Fibroblast of the conjunctiva (primary cell): ENCODE measurements at places on chromosomes 6 and 20.

DNA sequence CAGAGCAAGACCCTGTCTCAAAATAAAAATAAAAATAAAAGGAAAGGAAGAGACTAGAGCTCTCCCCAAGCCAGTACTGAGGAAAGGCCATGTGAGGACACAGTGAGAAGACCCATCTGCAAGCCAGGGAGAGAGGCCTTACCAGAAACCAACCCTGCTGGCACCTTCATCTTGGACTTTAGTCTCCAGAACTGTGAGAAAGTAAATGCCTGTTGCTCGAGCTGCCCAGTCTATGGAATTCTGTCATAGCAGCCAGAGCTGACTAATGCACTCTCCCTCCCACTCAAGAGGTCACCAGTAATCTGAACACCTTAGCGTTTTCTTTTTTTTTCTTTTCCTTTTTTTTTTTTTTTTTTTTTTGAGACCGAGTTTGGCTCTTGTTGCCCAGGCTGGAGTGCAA, 7.3 kb upstream of the PRPH2 start:
- no peak for DNase-seq

DNA sequence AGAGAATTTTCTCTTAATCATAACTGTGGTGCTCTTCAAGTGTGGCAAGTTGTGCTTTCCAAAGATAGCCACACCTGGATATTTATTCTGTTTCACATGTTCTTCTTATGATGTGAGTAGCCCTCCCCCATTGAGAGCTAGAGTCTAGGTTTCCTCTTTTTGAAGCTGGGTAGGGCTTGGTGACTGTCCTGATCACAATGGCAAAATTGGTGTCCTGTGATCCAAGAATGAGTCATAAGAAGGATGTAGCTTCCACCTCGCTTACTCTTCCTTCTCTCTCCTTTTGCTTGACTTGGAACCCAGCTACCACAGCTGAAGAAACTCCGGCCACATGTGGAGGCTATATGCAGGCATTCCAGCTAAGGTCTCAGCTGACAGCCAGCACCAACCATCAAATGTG, 7.4 kb upstream of the IGF2R start:
- DNase-seq: no peak

DNA sequence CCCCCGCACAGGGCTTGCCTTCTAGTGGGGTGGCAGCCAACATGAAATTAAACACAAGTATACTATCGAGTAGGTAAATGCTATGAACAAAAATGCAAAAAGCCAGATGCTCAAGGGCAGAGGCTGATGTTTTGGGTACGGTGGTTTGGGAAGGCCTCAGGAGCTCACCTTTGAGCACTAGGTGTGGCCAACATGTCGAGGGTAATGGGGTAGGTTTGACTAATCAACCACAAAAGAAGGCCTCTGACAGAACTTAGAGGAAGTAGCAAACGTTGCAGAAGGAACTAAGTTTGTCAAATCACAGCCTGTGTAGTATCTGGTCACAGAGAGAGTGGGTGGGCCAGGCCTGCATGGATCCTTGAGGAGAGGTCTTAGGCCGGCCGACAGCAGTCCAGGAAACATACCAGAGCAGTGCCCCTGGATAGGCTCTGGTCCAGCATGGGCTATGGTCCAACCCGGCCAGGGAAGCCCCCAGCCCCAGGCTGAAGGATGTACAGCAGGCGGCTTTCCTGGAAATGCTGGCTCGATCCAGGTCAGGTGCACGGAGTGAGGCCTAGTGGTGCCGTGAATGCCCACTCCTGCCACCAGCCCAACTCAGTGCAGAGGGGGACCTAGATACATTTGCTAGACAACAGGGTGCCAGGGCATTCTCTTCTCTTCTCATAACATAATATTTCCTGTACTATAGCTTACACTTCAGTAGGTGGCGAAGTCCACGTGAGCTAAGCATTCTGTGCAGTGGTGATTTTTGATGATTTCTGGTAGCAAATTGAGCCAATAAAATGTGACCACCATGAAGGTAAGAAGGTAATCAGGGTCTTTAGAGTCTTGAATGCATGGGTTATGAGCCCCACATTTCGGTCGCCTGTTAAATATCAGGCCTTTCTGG, 56.3 kb upstream of the CD93 start:
- no peak for DNase-seq

DNA sequence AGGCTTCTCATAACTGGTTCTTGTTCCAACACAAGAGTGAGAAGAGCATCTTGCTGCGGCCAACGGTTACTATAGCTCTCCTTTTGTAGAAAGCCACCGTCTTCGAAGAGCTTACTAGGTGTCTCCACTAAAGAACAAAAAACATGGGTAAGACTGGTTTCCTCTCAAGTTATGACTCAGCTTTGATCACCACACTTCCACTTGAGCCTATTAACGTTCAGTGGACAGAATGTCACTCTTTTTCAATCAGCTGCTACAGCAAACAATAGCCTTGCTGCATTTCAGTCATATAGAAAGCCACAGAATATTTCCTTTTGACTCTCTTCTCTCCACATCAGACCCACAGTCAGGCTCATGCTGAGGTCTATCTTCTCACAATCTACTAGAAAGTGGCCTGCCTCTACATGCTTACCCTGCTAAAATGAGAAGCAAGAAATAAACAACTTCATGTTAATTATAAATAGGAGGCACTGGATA, 243.5 kb upstream of the PREP start:
- no peak for DNase-seq

DNA sequence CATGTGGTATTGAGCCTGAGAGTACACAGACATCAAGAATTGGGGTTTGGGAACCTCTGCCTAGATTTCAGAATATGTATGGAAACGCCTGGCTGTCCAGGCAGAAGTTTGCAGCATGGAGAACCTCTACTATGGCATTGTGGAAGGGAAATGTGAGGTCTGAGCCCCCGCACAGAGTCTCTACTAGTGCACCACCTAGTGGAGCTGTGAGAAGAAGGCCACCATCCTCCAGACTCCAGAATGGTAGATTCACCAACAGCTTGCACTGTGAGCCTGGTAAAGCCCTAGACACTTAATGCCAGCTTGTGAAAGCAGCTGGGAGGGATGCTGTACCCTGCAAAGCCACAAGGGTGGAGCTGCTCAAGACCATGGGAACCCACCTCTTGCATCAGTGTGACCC, 658.2 kb downstream of the HACE1 start:
- no peak for DNase-seq

- no peak for DNase-seq
These were observed 35.0 kb upstream of the ZBP1 start for GRCh38 chr20:57654998-57655808.

- no peak for DNase-seq
These were observed 16.1 kb upstream of the ATP9A start for GRCh38 chr20:51784299-51784698.
